ENCODE measurements at places on chromosomes 2 and 18.

DNA sequence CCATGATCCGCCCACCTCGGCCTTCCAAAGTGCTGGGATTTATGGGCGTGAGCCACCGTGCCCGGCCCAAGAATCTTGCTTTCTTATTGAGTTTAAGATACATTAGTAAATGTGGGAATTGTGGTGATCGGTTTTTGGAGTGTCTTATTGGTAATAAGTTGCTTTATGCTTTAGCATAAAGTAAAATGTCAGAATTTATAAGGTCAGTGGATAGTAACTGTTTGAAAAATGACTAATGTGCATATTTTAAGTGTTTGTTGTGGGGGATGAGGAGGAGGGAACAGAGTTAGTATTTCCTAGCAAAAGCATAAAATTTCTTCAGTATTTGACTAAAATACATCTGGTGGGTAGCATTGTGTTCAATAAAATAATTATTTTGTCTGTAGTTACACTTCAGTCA lies 77.4 kb downstream of the SLC39A10 start:
- no peak for DNase-seq

DNA sequence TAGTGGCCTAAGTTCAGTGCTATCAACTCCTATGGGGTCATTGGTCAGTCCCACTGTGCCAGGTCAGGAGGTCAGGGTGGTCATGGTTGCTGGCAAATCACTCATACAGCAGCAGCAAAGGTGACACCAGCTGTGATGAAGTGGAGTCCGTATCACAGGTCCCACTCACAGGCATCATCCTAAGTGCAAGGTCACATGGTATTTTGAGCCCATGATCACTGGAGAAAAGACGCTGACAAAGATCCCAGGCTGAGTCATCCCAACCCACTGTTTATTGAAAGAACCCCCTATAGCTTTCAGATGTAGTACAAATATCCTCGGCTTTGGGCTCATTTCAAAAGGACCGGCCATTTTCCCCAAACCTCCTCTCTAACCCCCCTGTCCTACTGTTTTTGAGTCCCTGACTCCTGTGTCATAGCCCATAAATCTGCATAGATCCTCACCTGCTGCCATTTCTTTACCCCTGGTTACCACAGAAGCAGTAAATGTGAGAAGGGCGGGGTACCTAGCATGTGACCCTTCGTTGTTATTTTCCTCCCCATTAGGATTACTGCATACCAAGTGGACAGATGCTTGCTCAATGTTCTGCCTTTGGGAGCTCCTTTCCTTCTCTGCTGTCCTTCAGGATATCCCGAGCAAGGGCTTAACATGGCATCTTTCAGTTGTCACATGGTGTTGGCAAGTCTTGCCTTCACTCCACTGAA lies 107.7 kb downstream of the COL6A3 start:
- no peak for DNase-seq

DNA sequence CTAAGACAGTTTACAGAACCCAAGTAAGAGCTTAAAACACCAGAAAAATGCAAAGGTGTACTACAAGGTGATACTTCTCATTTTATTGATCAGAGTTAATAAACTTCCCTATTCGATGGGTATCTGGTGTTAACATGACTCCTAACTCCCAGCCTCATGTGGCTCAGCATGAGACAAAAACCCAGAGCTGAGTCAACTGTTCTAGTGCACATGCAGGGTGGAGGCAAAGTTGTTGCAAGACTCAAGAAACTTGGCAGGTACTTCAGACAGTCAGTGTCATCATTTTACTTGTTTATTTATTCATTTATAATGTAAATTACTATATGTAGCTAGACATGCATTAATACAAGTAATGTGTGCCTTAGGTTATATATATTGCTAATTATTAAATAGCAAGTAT lies 216.6 kb upstream of the DSEL start:
- DNase-seq = no peak

- DNase-seq = no peak
Observed at GRCh38 chr2:128783896-128784295, 465.2 kb upstream of the HS6ST1 start.
